ENCODE measurements at places on chromosomes 13 and 19.
A peak's percentile ranks its signal among the peaks of the same experiment; 100 is the strongest.

DNA sequence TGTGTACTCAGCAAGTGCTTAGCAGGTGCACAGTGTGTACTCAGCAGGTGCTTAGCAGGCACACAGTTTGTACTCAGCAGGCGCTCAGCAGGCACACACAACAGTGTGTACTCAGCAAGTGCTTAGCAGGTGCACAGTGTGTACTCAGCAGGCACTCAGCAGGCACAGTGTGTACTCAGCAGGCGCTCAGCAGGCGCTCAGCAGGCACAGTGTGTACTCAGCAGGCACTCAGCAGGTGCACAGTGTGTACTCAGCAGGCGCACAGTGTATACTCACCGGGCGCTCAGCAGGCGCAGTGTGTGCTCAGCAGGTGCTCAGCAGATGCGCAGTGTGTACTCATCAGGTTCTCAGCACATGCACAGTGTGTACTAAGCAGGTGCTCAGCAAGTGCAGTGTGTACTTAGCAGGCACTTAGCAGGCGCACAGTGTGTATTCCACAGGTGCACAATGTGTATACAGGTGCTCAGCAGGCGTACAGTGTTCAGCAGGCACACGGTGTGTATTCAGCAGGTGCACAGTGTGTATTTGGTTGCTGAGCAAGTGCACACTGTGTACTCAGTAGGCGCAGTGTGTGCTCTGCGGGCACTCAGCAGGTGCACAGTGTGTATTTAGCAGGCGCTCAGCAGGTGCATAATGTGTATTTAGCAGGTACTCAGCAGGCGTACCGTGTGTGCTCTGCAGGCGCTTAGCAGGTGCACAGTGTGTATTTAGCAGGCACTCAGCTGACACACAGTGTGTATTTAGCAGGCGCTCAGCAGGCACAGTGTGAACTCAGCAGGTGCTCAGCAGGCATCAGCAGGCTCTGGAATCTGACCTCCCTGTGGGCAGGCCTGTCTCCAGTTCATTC, 15.1 kb downstream of the CRTC1 start:
- DNase-seq = no peak

DNA sequence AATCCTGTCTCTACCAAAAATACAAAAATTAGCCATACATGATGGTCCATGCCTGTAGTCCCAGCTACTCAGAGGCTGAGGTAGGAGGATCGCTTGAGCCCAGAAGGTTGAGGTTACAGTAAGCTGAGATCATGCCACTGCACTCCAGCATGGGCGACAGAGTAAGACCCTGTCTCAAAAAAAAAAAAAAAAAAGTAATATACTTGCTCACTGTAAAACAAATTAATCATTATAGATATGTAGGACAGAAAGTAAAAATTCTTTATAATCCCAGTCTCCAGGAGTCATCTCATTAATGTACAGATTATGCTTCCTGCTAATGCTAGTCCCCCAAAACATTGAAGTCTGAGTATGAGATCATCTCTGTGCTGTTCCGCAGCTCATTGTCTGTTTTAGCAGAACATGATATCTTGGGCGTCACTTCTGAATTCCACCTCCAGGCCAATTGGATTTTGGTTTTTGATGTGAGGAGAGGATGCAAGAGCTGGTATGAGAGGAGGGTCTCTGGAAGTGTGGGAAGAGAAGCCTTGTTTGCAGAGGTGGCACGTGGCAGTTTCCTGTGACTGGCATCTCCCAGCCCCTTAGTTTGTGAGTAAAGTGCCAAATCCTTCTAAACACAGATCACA, 75.4 kb upstream of the NPAS1 start:
- DNase-seq = no peak

GRCh38 chr13:21674490-21675009, 3.7 kb downstream of the FGF9 start:
- peak; percentile 16 for DNase-seq

- DNase-seq = no peak
Measured at GRCh38 chr19:1313695-1314613, 28.3 kb downstream of the EFNA2 start.

DNA sequence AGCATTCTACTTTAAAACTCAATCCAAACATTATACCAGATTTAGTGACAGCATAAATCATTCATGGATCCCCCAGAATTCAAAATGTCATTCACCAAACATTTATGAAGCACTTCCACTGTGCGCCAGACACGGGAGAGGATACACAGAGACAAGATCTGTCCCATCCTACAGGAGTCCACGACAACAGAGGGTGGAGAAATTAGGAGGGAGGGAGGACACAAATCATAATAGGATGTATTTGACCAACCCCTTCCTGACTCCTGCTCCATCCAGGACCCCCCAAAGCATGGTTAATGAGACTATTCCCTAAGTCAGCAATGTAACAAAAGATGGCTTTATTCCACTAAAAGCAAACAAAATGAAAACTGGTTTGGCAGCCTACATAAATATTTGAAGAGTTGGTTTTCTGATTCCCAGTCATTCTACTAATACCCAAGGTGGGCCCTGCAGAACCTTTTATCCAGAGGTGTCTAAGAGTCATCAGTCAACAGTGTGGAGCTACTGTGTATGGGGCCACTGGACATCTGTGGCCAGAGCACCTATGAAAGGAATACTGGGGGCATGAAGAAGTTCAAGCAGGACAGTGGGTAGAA, 62.8 kb upstream of the DOCK9 start:
- no peak for DNase-seq

DNA sequence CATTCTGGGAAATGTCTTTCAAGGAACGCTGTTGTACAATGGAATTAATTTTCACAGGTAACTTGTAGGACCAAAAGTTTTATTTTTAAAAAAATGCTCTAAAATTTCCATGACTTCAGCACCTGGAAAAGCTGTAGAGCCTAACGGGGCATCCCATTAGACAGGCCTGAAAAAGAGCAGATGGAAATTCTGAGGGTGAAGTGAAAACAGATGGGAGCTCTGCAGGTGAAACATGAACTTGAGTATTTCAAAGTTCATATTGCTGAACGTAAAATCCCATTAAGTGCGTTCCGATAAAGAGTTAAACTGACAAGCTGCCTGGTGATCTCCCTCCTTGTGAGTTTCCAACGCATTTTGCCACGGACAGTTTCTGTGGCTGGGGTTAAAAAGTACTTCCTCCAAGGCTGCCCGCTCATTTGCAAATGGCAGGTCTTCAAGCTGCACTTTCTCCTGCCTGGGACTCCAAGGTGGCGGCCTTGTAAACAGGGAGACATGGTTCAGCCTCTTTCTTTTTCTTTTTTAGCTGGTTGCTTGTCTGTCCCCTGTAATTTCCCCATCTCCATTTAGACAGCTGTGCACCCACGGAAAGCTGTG, 450.4 kb downstream of the FGF9 start:
- no peak for DNase-seq

DNA sequence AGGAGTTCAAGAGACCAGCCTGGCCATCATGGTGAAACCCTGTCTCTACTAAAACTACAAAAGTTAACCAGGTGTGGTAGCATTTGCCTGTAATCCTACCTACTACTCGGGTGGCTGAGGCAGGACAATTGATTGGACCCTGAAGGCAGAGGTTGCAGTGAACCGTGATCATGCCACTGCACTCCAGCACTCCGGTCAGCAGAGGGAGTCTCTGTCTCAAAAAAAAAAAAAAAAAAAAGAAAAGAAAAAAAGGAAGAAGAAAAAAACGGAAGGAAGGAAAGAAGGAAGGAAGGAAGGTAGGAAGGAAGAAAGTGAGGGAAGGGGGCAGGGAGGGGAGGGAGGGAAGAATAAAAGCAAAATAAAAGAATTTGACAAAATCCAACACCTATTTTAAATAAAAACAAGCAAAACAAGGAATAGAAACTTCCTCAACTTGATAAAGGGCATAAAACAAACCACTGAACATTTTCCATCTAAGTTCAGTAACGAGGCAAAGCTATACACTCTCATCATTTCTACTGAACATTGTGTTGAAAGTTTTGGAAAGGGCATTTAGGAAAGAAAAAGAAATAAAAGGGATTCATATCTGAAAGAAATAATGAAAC, 411.6 kb upstream of the SLITRK5 start:
- DNase-seq = no peak

GRCh38 chr19:22605275-22606211, 28.6 kb upstream of the ZNF492 start:
- DNase-seq = no peak

GRCh38 chr13:91348906-91349435, 1.5 kb downstream of the MIR17HG start:
- DNase-seq = peak; percentile 82

- DNase-seq = no peak
Measured at GRCh38 chr13:110561344-110562035, at the start of gene RAB20. Gene RAB20 (minus strand): TSS chr13:110561722. CDS start chr13:110561519, 203 bp downstream.

DNA sequence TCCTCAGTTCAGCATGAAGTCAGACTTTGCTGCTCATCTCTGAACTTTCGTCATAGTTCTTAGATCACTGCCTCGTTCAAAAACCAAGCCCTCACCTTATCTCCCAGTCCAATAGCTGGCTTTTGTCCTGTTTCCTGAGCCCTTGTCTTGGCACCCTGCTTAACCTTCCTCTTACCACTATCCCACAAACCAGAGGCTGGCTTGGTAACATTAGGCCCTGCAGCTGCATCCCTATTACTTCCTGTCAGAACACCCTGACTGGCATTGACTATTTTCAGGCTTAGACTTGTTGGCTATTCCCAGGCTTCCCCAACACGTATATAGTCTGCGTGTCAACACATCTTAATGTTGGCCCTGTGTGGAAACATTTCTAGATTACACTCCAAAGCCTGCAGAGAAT, 172.4 kb downstream of the VWA8 start:
- DNase-seq = no peak

GRCh38 chr13:77779552-77780272, 82.2 kb downstream of the SLAIN1 start:
- no peak for DNase-seq

DNA sequence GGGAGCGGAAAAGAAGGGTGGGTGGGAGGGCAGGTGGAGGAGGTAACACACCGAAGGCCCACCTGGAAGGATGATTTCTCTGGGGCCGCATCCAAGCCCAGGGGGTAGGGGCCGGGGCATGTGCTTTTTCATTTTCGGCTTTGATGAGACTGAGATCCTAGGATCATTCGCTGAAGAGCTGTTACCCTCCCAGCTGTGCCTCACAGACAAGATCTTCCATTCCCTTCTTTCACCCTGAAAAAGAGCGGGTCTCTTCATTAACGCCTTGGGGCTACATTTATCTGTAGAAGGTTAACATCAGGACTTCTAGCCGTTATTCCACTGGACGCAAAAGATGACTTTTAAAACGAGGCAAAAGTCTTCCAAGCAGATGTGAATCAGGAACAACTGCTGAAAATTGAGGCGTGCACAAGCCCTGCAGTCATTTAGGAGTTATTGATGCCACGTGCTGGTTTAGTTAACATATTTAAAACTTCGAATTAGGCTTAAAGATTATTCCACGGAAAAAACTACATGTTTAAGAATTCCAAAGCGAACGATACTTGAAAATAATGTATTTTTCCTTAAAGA, 1.1 kb downstream of the LMO7 start:
- no peak for DNase-seq

DNA sequence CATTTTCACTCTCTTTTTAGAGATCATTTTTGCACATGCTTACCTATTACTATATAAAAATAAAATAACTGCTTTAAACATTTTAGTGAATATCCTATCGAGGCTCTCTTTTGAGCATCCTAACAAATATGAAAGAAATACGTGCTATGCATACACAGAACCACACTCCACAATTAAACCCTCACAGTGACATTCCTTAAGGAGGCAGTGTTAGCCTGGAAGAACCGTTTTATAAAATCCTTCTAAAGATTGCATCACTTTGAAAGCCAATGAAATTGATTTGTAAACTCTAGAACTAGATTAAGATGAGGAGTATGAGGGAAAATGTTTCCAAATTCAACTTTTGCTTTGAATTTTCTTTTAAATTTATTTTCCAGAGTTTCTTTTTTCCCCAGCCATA, 11.1 kb upstream of the ENOX1 start:
- DNase-seq = no peak

GRCh38 chr13:101739382-101740178, 287.1 kb downstream of the ITGBL1 start:
- no peak for DNase-seq

DNA sequence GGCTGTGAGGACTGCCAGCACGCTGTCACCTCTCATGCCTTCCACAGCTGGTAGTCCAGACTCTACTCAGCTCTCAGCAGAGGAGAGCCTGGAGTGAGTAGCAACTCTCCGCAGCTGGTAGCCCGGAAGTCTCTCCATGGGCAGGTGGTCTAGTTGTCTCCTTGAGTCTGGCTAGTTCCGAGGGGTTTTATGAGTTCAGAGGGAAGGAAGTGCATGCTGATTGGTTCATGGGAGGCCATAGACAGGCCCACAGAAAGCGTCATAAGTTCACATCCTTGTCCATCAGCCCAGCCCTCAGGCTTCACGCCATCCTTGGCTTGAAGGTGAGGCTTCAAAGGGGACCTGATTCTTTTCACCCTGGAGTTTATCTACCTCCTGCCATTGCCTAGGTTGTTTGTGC, 2662.4 kb upstream of the PCDH20 start:
- DNase-seq = no peak

- no peak for DNase-seq
Measured at GRCh38 chr13:95541308-95541707, 11.2 kb upstream of the CLDN10 start.

DNA sequence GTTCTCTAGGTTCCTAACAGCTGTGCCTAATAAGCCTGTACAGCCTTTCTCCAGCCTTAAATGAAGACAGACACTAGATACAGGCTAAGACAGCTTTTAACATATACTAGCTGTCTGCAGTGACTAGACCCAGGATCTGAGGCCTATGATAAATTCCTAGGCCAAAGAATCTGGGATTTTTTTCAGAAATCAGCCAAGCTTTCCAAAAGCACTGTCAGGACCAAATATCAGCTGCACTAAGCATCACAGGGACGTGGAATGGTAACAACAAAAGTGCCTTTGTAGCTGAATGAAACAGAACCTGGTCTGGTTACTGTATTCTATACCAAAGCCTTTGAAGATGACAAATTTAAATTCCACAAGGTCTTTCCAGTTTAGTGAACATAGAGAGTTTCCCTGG, 77.9 kb upstream of the DOCK9 start:
- DNase-seq = no peak
